ENCODE measurements at places on chromosomes 16 and 17.

DNA sequence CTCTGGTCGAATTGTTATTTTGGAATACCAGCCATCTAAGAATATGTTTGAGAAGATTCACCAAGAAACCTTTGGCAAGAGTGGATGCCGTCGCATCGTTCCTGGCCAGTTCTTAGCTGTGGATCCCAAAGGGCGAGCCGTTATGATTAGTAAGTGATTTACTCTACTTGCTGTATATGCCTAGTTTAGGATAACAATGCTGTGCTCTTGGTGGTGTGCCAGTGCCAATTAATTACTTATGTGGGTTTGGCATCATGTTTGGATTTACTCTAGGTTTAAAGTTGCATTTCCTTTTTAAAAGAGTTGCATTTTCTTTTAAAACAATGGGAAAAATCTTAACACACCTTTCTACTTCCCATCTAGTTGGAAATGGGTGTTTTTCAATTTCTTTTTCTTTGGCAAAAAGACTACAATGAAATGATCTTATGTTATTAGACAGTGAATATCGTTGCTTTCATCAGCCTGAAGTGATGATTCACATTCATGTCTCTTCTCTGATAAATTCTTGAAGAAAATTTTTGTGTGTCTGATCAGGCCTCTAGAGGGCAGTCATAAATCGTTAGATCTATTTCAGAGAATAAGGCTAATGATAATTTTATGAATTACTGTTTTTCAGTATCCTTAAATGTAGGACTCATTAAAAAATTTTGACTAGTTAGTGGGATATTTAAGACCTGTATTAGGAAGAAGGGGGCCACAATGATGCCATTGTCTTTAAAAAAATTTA, 5.6 kb downstream of the SF3B3 start:
- DNase-seq, result peak; percentile 69

- DNase-seq, result no peak
Measured at GRCh38 chr17:46831573-46832330, 13.3 kb upstream of the WNT3 start.

GRCh38 chr16:50659806-50660205, 21.3 kb downstream of the SNX20 start:
- DNase-seq, result no peak

- peak; percentile 37 for DNase-seq
Measured at GRCh38 chr16:2969545-2970521, 685 bp downstream of the PAQR4 start.

DNA sequence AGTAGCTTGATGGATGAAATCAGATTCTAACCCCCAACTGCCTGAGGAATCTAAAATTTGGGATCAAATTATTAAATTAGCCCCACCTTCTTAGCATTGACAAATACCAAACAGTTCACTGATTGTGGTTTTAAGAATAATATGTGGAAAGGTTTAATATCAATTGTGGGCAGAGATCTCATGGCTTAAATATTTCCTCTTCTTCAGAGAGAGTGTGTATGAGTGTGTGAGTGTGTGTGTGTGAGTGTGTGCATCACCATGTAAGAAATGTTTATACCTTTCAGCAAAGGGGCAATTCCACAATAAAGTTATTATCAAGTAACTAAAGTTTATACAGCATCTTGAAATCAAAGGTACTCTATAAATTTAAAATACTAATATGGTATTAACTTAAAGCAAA, 3.2 kb downstream of the SMURF2 start:
- peak; percentile 76 for DNase-seq

GRCh38 chr17:18066866-18067265, 20.9 kb upstream of the DRG2 start:
- DNase-seq, result no peak

DNA sequence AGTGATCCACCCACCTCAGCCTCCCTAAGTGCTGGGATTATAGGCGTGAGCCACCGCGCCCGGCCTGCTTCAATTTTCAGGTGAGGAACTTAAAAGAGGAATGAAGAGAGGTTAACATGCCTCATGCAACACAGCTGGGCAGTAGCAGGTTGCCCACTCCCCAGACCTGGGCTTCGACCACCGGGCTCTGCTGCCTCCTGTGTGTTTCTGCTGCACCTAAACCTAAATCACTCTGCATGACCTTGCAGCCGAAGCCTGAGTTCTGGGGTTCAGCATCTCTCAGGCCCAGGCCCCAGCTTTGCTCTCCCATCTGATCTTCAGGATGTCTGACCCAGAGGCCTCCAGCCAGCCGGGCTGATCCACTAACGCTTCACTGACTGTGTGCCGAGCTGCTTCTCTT, 112.6 kb downstream of the OR1D5 start:
- no peak for DNase-seq

DNA sequence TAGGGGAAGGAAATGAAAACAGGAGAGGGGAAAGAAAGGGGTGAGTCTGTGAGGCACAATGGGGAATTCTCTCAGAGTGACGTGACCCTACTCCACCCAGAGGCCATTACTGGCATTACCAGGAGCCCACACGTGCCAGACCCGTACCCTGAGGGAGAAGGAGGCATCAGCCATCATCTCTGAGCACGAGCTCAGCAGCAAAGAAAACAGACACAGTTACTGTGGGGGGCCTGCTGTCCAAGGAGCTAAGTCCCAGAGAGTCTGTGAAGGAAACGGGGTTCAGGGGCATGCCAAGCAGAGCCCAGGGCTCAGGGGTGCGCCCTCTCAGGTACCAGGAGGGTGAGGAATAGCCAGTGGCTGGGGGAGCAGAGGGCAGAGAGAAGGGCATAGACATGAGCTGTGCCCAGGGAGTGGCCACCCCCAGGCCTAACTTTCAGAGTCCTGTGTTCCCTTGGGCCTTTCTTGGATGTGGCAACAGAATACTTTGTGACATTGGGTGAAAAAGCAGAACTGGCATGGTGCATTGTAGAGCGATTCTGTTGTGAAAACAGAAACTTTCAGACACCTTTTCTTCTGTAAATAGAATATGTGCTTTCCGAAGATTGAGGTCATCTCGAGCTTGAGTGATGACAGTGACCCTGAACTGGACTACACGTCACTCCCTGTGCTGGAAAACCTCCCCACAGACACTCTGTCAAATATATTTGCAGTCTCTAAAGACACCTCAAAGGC, 11.3 kb downstream of the TAF1C start:
- peak; percentile 30 for DNase-seq

GRCh38 chr17:73785496-73785895, 141.3 kb upstream of the SDK2 start:
- no peak for DNase-seq

GRCh38 chr17:33517746-33518145, 224.7 kb upstream of the ASIC2 start:
- DNase-seq, result no peak

GRCh38 chr16:7330709-7331108, 1.9 kb upstream of the RBFOX1 start:
- DNase-seq, result no peak

- peak; percentile 44 for DNase-seq
Measured at GRCh38 chr17:19003543-19004420, 782 bp downstream of the FAM83G start.

GRCh38 chr16:9508328-9508936, 417.0 kb downstream of the HAPSTR1 start:
- no peak for DNase-seq

DNA sequence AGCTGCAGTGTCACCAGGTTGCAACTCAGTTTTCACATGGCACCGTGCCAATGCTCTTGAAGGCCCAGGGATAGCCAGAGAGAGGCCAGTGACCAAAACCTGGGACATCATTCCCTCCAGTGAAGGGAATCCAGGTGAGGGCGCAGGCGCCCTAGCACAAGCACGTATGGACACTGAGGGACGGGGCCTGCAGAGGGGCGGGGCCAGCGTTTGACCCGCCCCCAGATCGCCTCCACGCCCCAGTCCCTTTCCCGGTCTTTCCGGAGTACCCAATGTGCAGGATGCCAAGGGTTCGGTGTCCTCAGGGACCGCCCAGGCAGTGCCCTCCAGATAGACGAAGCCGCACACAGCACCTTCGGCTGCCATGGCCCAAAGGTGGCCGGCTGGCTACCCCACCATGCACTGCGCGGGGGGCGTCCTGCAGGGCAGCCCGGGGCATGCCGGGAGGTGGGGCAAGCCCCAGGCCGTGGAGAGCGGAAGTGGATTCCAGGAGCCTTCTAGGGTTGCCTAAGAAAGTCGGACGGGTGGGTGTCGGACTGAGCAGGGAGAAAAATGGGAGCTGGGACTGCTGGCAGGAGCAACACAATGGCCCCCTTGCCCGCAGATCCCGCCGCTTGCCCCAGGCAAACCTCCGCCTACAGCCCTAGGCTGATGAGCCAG, 4.6 kb downstream of the SLC12A4 start:
- DNase-seq, result no peak

- no peak for DNase-seq
Measured at GRCh38 chr17:8227238-8227581, 16.8 kb upstream of the AURKB start.

DNA sequence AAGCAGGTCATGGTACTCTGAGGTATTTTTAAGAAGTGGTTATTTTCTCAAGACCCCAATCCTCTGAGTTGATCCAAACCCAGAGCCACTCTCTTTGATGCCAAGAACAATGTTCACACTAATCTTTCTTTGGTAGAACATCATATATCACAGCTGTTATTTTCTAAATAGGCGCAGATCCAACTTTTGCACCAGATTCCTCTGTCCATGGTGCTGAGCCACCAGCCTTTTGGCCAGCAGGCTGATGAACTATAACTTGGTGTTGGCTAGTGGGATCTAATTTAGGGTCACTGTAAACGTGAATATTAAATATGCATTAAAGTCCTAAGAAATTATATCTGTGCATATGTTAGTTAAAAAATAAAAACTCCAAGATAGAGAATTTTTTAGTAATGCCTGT, 7.0 kb upstream of the ZKSCAN2 start:
- peak; percentile 9 for DNase-seq

DNA sequence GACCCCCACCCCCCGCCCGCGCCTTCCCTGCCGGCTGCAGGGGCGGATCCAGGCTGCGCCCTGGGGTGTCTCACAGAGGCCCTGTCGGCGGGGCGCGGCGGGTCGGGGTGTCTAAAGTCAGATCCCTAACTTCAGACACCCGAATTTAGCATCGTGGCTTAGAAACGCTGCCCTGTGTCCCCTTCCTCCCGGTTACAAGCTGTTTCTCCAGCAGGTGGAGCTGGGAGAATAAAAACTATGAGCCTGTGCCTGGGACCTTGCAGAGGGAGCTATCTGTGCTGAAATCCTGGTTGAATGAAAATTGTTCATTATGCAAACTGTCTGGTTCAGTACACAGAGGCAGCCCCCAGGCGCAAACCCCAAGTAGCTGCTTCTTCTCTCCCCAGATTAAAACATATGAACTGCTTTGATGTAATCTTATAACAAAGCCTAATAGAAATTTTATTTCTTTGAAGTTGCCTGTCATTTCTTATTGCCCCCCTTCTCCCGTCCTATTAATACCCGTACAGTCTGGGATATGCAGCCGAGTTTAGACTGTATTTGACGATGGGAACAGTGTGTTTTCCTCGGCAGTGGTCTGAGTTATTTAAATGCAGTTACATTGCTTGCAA, 79.0 kb downstream of the RPA1 start:
- peak; percentile 72 for DNase-seq

DNA sequence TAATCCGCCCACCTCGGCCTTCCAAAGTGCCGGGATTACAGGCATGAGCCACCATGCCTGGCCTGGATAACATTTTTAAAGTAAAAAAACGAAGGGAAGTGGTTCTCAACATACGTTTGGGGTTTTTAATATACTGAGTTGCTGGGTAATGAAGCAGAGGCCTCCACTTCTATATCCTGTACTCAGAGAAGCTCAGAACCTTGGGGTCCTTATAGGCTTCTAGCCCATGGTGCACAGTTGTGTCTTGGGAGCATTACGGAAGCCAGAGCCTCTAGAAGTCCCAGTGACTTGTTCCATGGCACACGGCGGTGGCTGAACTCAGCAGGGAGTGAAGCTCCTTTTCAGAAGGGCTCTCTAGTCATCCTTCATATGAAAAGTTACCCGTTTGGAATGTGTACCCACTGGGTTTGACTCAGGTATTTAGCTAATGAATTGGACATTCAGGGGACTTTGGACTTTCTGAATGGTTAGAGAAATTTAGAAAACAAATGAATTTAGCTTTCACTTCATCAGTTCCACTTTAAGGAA, 67.0 kb downstream of the SEC14L1 start:
- DNase-seq, result no peak

DNA sequence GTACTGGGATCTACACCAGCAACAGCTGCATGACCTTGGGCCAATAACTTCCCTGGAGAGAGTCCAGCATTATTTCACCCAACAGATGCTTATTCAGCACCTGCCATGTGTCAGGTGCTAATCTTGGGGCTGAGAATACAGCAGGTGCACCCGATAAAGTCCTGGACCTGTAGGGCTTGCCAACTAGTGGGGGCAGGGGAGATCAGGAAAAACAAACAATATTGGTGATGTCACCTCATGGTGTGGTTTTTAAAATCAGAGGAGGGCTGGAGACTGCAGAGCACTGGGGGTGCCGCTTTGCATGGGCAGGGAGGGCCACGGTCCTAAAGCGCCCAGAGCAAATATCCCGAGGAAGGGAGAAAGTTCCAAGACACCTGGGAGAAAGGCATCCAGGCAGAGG, 218.8 kb downstream of the C16orf95 start:
- DNase-seq, result no peak

GRCh38 chr16:56352351-56353053, 72.8 kb downstream of the AMFR start:
- no peak for DNase-seq

DNA sequence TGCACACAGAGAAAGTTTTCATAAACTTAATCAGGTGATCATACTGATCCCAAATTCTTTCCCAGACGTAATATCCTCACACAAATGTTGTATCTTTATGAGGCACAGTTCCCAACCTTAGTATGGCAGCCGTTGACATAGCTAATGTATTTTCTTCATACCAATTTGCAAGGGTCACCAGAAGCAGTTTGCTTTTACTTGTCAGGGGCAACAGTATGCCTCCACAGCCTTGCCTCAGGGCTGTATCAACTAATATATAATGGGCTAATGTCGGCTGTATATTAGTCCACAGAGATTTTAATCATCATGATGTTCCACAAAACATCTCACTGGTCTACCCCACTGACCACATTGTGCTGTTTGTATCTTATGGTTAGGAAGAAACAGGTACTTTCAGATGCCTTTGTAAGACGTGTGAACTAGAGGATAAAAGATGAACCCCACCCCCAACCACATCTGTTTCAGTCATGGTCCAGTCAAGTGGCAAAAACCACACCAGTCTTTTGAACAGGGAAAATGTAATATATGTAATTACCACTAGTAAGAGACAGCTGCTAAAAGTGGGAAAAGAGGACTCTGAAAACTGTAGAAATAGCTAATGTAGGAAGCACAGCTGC, 55.2 kb downstream of the GAN start:
- DNase-seq, result no peak

- DNase-seq, result peak; percentile 31
Measured at GRCh38 chr17:30415491-30415890, 36.8 kb downstream of the CPD start.

GRCh38 chr16:85420501-85421337, 192.4 kb upstream of the GSE1 start:
- DNase-seq, result peak; percentile 24

DNA sequence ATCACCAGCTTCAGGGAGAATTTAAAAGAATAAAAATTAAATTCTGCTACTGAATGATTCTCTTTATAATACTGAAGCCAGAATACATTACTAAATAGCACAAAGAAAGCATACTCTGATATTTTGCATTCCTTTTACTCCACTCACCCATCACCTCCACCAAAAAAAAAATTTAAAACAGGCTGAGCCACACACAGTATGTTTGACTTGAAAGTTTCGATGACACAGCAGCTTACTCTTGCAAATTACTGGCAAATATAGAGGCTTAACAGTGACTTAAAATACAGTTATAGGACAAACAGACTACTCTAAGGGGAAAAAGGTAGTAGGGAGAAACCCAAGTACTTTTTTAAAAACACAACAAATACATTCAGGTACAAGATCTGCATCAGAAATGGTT, 39.2 kb downstream of the GPATCH8 start:
- peak; percentile 33 for DNase-seq

- no peak for DNase-seq
Measured at GRCh38 chr16:63323722-63324705, 1287.8 kb upstream of the CDH8 start.
